NCI-H1694 (cell line): ENCODE measurements at places on chromosomes 1 and 21.

DNA sequence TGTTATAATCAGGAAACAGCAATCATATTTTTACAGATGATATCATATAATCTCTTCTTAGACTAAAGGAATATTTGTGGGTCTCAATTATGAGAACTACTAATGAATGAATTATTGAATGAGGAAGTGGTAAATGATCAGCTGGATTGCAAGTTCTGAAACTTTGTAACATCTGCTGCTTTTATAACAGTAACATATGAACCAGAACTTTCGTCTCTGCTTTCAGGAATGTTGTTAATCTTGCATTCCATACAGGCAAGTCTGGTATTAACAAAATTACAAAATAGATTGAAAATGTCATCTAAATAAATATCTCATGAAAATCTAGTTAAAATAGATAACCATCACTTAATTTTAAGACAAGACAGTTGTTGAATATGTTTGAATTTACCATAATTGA lies 110.5 kb upstream of the COL11A1 start:
- DNase-seq: no peak

DNA sequence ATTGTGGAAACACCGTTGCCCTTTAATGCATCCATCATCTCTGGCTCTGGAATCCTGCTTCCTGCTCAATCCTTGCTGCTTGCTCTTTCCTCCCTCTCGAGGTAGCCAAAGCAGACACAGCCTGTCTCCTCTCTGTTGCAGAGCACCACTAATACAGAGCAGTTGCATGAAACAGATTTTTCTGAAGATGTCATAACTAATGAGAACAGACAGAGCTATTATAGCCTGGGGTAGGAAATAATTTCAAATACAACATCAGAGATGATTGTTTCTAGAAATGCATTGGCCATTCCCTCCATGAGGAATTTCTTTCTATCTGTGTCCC lies 23.3 kb upstream of the ACBD6 start:
- DNase-seq: no peak

DNA sequence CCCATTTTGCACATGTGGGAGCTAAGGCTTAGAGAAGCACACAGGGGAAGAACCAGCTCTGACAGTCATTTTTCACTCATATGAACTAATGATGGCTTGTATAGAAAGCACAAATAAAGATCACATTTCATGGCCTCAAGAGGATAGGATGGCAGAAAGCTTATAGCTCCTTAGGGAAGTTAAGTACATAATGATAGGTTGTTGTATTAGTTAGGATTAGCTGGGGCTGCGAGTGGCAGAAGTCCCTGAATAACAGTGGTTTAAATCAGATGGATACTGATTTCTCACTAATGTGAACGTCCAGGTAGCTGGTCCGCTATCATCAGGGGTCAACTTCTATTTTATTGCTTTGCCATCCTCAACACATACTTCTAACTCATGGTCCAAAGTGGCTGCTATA lies 284.0 kb downstream of the RPS6KC1 start:
- DNase-seq: no peak

DNA sequence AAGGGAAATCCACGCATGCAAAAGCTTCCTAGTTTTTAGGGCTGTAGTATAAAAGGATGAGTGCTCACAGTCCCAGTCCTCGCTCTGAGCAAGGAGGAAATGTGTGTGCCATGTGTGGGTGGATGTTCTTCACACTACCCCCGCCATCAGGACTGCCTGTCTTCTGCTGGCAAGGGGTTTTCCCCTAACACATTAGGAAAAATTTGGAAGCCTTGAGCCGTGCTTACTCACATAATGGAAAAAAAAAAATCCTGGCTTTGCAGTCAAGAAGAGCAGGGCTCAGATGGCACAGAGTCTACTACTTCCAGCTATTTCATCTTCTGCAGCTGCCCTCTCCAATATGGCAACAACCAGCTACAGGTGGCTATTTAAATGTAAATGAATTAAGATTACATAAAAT lies 363.1 kb downstream of the PLPP3 start:
- no peak for DNase-seq

- DNase-seq: no peak
Measured at GRCh38 chr1:77876884-77877283, 11.5 kb upstream of the NEXN start.

- no peak for DNase-seq
Measured at GRCh38 chr1:221161571-221162041, 282.4 kb downstream of the HLX start.

GRCh38 chr1:234246638-234247116 lies 126.6 kb upstream of the COA6 start:
- no peak for DNase-seq

- no peak for DNase-seq
Measured at GRCh38 chr1:152806576-152806975, at the start of gene LCE1C. Gene LCE1C (minus strand): TSS chr1:152806651. CDS start chr1:152805478, 1,173 bp downstream.

GRCh38 chr21:45855248-45855811 lies 126.2 kb upstream of the COL6A1 start:
- no peak for DNase-seq

GRCh38 chr21:27257908-27258556 lies 291.1 kb upstream of the ADAMTS5 start:
- no peak for DNase-seq

- no peak for DNase-seq
Measured at GRCh38 chr1:27724961-27725373, 794 bp upstream of the FAM76A start.

GRCh38 chr1:225881959-225882693 lies at the start of gene TMEM63A:
Gene TMEM63A (minus strand): TSS chr1:225882380. CDS start chr1:225877580, 4,800 bp downstream.
- no peak for DNase-seq

DNA sequence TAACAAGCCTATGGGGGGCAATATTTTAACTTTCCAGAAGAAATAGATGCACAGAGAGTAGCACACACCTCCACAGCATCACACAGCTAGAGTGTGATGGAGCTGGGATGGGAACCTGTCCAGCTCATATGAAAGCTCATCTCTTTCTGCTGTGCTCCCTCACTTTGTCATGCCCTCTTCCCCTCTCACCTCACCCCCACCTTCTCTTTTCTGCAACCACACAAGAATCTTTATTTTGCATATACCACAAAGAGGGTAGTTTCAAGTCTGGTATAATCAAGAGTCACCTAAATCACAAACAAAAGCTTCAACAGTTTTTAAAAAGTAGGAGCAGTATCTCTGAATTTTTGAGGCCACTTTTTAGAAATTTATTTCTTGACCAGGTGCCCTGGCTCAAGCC lies 22.6 kb downstream of the FOXD2 start:
- DNase-seq: no peak

GRCh38 chr1:64896551-64896950 lies 69.8 kb downstream of the JAK1 start:
- no peak for DNase-seq

- peak; percentile 97 for DNase-seq
Measured at GRCh38 chr1:203640723-203641502, 14.3 kb downstream of the ATP2B4 start.

- no peak for DNase-seq
Measured at GRCh38 chr1:84344286-84344685, 42.8 kb downstream of the SAMD13 start.

- DNase-seq: no peak
Measured at GRCh38 chr1:89198491-89199072, at the start of gene GBP4. Gene GBP4 (minus strand): TSS chr1:89198942. CDS start chr1:89198834, 108 bp downstream.

GRCh38 chr1:65527190-65527589 lies 106.7 kb downstream of the LEPR start:
- peak; percentile 7 for DNase-seq

- DNase-seq: peak; percentile 100
Measured at GRCh38 chr1:243508303-243508713, 252.5 kb downstream of the SDCCAG8 start.

DNA sequence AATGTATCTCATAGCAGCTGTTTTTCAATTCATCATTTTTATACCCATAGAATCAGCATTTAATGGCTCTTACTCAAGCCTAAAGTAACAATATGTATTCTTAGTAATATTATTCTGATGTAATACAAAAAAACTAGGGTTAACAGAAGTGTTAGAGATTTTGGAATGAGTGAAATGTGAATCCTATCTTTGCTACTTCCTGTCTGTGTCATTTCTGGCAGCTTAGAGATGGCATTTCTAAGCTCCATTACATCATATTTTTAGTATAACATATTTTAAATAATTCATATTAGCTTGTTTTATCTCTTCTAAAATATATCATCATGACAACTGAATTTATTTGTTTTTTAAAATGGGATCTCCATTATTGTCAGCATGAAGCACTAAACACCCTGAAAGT lies 90.2 kb downstream of the LRRC7 start:
- no peak for DNase-seq

DNA sequence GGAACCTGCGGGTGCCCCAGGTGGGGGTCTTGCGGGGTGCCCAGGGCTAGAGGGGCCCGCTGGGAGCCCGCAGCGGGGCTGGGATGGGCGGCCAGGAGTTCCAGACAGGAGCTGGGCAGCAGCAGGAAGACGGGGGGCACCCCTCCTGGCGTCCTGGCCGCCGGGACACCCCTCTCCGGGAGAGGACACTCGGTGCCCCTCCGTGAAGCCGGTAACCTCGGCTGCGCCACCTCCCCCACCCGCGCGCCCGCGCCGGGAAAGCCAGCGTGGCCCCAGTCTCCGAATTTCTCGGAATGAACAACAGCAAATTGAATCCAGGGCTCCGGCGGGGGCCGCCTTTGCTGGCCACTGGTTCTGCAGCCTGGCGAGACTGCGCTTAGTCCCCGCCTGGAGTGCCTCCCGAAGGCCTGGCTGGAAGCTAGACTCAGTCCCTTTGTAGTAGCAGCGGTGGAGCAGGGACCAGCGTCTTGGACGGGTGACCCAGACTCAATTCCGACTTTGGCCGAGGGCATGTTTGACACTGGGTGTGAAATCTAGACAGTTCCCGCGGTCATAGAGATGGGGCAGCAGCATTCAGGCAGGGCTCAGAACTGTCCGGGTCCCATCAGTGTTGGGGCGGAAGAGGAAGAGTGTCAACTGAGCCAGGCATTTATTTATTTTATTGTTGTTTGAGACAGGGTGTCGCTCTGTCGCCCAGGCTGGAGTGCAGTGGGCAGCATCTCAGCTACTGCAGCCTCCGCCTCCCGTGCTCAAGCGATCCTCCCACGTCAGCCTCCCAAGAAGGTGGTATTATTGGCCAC lies 773 bp downstream of the IFNGR2 start:
- DNase-seq: no peak

DNA sequence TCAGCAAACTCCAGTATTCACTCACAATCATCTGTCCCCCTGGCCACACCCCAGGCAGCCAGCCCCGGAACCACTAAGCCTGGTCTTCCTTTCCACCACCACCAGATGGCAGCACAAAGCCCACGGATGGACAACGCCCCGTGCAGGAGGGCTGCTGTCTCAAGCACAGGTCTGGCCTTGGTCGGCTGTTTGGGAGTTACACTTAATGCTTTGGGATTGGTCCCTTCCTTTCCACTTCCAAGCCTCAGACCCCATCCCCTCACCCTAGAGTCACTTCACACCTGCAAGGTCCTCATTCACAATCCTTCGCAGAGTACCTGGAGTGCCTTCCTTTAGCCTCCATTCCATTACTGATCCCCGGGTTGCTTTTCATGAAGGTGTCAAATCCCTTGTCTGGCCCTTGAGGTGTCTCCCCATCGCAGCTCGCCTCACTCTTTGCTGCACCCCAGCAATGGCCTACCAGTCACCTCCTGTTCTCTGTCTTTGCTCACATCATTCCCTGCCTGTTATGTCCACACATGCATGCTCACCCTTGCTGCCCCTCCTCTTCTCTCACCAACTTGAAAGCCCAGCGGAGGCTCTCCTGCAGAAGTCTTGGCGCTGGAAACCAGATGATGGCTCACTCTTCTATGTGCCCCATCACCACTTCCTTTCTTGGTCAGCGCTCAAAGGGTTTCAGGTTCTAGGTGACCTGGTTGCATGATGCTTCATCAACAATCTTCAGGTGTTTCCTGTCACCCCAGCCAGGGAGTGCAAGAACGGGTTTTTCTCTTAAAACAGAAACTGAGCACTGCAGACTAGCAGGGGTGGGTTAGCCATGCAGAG lies 24.9 kb upstream of the KCNA2 start:
- peak; percentile 30 for DNase-seq

GRCh38 chr1:8097077-8097799 lies 71.1 kb upstream of the ERRFI1 start:
- no peak for DNase-seq

- DNase-seq: no peak
Measured at GRCh38 chr1:5239911-5240310, 585.5 kb downstream of the AJAP1 start.

GRCh38 chr1:66276218-66276617 lies 257.7 kb upstream of the SGIP1 start:
- no peak for DNase-seq

- DNase-seq: no peak
Measured at GRCh38 chr1:2127187-2128145, 67.1 kb downstream of the FAAP20 start.

- DNase-seq: no peak
Measured at GRCh38 chr1:50422946-50423669, at the start of gene DMRTA2. Gene DMRTA2 (minus strand): TSS chr1:50423443. CDS start chr1:50421536, 1,907 bp downstream.
